ENCODE measurements at places on chromosomes 16 and 17.

- DNase-seq: no peak
Observed at GRCh38 chr17:17454276-17454675, 22.5 kb upstream of the MED9 start.

DNA sequence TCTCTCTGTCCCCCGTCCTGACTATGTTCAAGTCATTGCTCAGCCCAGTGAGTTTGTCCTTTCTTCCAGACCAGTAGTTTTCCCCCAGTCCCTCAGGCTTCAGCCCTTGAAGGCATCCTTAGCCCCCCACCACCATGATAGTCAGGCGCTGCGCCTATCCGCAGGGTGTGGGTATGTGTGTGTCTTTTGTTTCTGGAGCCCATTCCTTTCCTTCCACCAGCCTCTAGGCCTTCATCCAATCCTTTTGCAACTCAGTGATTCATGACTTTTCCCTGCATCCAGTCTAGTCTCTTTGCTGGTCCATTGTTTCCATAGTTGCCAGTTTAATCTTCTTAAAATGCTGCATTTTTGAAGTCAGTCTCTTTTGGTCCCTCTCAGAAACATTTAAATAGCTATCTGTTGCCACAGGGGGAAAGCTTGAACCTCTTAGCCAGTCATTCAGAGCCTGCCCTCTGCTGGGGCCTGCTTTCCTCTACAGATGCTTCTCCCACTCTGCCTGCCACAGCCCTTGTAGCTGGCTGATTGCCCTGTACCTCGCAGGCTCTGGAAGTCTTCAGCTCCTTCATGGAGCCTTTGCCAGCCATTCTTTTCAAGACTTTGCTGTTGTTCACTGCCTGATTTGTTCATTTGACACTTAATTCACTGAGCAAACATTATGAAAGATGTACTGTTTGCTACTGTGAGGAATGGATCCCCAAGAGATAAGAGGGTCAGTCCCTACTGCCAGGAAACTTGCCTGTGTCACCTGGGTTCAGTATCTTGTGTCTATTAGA lies 55.9 kb upstream of the ADCY7 start:
- DNase-seq: peak; percentile 59

- no peak for DNase-seq
Observed at GRCh38 chr16:28181515-28181914, 30.2 kb downstream of the XPO6 start.

DNA sequence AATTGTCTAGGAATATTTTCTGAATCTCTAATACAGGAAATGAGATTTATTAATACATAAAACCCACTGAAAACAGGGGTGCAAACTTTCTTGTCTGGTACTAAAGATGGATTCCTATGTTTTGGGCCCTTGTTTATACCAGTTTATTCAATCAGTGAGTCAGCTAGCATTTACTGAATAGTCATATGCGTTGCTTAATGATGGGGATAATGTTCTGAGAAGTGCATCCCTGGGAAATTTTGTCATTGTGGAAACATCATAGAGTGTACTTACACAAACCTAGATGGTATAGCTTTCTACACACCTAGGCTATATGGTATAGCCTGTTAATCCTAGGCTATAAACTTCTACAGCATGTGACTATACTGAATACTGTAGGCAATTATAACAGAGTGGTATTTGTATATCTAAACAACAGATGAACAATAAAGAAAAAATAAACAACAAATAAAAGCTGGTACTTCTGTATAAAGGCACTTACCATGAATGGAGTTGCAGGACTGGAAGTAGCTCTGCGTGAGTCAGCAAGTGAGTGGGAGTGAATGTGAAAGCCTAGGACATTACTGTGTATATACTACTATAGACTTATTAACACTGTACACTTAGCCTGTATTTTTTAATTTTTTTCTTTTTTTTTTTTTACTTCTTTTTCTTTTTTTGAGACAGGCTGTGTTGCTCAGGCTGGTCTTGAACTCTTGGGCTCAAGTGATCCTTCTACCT lies 63.7 kb downstream of the SIAH1 start:
- DNase-seq: no peak

GRCh38 chr17:49557312-49558024 lies 18.2 kb upstream of the NXPH3 start:
- DNase-seq: no peak

- DNase-seq: no peak
Observed at GRCh38 chr16:24988593-24989338, 26.4 kb downstream of the ARHGAP17 start.

GRCh38 chr16:26505496-26505895 lies 561.2 kb upstream of the C16orf82 start:
- DNase-seq: no peak

DNA sequence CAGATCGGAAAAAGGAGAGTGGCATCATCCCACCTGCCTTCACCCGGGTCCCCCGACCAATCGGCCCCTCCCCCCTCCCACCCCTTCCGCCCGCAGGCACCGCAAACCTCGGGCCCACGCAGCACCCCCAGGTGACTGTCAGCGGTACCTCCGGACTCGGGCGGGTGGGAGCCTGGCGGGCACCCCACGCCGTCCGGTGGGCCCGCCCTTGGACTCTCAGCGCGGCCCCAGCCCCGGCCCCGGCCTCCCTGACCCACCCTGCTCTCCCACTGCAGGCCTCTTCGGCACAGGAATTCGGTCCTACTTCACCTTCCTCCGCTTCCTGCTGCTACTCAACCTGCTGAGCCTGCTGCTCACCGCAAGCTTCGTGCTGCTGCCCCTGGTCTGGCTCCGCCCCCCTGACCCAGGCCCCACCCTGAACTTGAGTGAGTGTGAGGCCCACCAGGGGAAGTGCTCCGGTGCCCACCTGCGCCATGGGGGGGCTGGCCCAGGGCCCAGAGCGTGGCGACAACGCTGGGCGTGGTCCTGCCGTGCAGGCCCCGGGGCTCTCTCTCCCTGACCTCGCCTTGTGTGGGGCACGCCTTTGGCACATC lies 1.6 kb downstream of the TMC8 start:
- DNase-seq: peak; percentile 73

DNA sequence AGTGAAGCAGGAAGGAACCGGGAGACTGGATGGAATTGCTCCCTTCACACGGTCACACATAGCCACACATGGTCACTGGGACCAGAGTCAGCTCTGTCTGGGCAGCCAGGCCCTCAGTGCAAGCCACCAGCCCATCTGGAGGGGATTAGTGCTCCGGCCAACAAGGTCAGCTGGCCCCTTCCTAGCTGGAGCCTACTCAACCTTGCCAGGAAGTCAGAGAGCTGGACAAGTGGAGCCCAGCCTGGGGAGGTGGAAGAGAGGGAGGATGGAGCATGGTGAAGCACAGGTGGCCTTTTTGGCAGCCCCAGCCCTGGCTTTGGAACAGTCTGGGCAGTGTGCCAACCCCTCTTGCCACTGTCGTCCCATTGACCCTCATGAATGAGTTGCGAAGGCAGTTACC lies 3.7 kb upstream of the CACNA1G start:
- DNase-seq: no peak

- DNase-seq: no peak
Observed at GRCh38 chr16:14961405-14962186, 13.2 kb upstream of the PDXDC1 start.

GRCh38 chr17:35057332-35057915 lies 6.1 kb downstream of the RFFL start:
- no peak for DNase-seq

- peak; percentile 43 for DNase-seq
Observed at GRCh38 chr16:50671644-50672260, 9.4 kb downstream of the SNX20 start.

DNA sequence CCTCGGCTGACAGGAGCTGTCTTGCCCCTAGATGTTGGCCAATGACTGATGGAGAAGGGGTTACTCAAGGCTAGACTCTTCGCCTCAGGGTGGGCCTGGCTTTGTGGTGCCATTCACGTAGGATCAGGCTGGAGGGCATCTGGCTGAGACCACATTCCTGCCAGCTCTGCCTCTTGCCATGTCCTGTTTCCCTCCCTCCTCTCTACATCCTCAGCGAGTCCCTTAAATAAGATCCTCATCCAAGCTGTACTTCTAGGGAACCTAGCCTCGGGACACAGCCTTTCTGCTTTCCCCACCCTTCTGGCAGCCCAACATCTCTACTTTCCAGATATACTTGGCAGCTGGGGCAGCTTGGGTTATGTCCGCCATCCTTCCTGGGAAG lies 27.9 kb upstream of the EFCAB13 start:
- DNase-seq: no peak

- DNase-seq: no peak
Observed at GRCh38 chr17:39994448-39994847, 13.8 kb downstream of the PSMD3 start.

DNA sequence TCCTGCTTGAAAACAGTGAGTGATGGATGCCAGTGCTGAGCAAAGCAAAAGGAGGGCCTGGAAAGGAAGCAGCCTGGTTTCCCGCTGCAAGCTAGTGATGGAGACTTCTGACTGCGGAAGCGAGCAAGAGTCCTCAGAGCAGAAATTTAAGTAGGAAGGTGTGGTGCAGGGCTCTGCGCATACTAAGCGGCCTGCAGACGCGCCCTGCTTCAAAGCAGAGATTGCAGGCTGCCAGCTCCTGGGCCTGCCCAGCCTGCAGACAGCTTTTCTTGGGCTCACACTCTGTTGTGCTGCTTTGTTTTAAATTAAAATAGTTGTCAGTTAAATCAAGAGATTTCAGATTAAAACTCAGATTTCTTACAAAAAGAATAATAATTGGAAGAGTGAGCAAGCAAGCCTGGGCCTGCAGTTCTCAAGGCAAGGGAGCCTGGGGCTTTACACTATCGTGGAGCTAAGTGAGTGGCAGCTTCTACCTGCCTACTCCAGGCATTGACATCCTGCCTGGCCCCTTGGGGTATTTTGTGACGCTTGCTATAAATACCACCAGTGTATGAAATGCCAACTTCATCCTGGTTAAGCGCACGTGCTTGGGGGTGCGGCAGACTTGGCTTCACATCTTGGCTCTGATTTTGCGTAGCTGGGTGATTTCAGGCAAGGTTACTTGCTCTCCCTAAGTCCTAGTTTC lies 237.3 kb downstream of the XYLT1 start:
- no peak for DNase-seq

- no peak for DNase-seq
Observed at GRCh38 chr17:55990332-55991006, 162.8 kb upstream of the ANKFN1 start.

GRCh38 chr17:74250324-74250995 lies 23.6 kb upstream of the DNAI2 start:
- no peak for DNase-seq

GRCh38 chr17:10628756-10629155 lies 28.4 kb downstream of the MYH3 start:
- no peak for DNase-seq

GRCh38 chr16:85054948-85055492 lies 27.4 kb downstream of the KIAA0513 start:
- DNase-seq: no peak

DNA sequence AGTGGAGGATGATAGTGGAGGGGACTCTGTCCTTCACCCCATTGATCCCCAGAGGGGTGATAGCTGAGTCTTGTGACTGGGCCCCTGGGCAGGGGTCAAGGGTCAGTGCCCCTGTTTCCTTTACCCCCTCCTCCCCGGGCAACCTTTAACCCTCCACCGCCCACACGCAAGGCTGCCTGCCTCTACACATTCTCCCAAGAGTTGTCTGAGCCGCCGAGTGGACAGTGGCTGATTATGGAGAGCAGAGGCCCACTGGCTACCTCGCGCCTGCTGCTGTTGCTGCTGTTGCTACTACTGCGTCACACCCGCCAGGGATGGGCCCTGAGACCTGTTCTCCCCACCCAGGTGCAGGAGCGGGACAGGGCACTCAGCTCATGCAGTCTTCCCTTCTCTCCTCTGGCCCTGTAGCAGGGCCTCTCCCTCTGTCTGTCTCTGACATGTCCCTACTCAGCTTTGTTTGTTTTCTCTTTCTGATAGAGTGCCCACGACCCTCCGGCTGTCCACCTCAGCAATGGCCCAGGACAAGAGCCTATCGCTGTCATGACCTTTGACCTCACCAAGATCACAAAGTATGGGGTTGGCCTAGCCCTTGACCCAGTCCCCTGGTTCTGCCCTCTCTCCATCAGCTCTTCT lies at the start of gene SHBG:
Gene SHBG (plus strand): TSS at position 197 of the 633 bp plus-strand sequence. CDS start 38 bp downstream, at position 235.
- no peak for DNase-seq

DNA sequence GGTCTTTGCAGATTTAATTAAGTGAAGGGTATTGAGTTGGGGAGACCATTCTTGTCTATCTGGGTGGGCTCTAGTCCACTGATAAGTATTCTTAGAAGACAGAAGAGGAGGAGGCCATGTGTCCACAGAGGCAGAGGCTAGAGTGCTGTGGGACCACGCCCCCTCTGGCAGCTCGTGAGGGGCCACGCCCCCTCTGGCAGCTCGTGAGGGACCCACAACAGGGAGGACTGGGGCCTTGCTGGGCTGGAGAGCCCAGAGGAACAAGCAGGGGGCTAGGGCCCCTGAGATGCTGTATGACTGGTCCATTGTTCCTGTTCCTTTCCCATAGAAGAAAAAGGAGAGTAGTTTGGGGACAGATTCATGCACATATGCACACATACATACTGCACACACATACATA lies 106.8 kb downstream of the METRNL start:
- no peak for DNase-seq

- peak; percentile 59 for DNase-seq
Observed at GRCh38 chr16:10509534-10510025, 70.8 kb downstream of the EMP2 start.

GRCh38 chr17:83113381-83113780 lies 34.0 kb downstream of the METRNL start:
- DNase-seq: no peak

- DNase-seq: no peak
Observed at GRCh38 chr16:79794941-79795340, 194.4 kb upstream of the MAF start.

DNA sequence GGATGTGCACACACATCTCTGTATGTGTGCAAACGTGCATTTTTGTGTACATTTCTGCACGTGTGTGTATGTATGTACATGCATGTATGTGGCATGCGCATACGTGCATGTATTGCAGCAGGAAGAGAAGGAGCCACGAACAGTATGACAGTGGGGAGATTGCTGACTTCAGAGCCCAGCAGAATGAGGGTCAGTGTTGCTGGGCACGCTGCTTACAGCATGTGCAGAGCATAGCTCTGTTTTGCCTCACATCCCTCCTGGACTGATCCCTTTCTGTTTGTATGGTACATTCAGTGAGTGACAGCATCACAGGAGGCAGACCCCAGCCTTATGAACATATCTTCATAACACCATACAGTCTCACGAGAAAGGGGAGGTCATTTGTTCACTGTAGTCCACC lies 934.0 kb upstream of the EEF2KMT start:
- no peak for DNase-seq

DNA sequence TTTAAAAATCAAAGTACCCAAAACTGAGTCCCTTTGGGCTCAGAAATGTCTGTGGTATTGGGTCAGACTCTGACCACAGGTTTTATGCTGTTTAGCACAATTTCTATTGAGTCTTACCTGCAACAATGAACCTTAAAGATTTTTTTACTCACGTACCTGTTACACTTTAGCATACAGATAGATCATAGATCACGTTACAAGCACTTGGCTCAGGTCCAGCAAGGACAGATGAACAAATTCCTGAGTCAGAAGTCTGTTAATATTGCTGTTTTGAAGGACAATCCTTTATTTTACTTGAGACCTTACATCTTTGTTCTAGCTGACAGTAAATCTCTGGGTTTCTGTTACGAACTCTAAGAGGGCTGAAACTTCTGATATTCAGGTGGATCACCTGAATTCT lies 12.8 kb downstream of the SLC7A6OS start:
- DNase-seq: no peak
